ENCODE measurements at places on chromosomes 5 and 9.

GRCh38 chr5:6228257-6229250 lies 149.8 kb downstream of the MED10 start:
- no peak for DNase-seq

GRCh38 chr9:12681620-12682019 lies 11.6 kb upstream of the TYRP1 start:
- DNase-seq = peak; percentile 12

DNA sequence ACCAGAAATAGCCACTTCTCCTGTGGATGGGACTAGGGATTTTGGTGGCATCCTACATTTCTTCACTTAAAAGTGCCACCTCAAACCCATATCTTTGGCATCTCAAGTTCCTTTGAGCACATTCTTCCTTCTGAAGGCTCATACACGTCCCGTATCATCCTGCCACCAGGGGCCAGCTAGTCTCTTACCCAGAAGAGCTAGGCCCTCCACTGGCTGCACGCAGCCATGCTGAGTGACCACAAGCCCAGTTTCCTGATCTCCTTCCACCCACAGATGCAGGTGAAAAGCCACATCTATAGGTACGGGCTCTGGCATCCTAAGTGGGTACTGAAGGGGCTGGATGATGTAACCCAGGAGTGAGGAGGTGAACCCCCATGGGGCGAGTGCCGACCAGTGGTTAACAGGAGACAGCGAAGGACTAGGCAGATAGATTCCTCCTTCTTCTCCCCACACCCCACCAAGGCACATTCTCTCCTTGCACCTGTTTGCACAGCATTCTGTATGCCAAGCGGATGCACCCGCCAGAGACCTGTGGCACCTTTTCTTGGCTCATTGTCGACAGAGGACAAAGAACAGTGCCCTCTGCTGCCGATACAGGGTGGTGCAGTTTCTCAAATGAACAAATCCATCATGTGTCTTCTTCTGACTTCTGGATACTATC lies 14.4 kb upstream of the SCGB3A1 start:
- peak; percentile 77 for DNase-seq

DNA sequence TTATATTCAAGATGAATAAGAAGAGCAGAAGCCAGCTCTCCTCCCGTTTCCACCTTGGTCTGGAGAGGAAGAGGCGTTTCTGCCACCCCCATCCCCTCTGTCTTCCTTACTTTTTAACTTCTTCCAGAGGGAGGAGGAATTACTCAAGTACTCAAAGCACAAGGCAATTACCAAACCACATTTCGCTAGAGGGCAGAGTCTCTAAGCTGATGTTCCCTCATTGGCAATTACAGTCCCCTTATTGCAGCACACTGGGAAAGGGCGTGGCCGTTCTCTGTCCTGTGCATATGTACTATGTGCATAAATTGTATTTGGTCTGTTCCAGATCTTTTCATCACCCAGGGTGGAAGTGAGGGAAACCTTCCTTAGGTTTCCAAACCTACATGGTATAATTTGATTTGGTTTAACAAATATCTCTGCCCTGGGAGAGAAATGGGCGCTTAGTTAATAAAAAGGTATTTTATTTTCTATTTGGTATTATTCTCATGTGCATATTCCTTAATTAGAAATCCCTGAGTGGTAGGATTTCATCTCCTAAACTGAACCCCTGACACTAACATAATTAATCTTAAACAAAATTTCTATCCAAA lies 29.8 kb upstream of the ALDOB start:
- peak; percentile 36 for DNase-seq
